ENCODE measurements at places on chromosomes 11 and 22.

DNA sequence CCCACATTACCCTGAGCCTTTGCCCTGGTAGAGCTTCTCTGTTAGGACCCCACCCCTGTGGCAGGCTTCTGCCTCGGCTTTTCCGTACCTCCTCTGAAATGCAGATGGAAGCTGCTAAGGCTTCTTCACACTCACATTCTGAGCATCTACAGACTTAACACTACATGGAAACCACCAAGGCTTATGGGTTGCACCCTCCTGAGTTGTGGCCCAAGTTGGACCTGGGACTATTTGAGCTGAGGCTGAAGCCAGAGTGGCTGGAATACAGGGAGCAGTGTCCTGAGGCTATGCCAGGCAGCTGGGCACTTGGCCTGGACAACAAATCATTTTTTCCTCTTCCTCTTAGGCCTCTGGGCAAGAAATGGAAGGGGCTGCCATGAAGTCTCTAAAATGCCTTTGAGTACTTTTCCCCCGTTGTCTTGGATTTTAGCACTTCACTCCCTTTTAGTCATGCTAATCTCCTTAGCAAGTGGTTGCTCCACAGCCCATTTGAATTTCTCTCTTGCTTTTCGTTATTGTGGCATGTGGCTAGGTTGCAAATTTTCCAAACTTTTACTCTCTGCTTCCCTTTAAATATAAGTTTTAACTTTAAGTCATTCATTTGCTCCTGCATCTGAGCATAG, 114.8 kb upstream of the FIBIN start:
- DNase-seq: no peak

DNA sequence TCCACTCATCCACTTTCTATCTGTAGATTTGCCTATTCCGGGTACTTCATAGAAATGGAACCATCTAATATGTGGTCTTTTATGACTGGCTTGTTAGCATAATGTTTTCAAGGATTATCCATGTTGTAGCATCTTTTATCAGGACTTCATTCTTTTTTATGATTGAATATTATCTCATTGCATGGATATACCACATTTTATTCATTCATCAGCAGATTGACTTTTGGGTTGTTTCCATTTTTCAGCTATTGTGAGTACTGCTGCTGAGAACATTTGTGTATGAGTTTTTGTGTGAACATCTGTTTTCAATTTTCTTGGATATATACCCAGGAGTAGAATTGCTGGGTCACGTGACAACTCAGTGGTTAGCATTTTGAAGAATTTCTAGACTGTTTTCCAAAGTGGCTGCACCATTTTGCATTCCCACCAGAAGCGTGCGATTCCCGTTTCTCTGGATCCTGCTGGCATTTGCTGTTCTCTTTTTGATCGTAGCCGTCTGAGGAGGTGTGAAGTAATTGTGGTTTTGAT, 8.9 kb downstream of the DERL3 start:
- DNase-seq: peak; percentile 95

DNA sequence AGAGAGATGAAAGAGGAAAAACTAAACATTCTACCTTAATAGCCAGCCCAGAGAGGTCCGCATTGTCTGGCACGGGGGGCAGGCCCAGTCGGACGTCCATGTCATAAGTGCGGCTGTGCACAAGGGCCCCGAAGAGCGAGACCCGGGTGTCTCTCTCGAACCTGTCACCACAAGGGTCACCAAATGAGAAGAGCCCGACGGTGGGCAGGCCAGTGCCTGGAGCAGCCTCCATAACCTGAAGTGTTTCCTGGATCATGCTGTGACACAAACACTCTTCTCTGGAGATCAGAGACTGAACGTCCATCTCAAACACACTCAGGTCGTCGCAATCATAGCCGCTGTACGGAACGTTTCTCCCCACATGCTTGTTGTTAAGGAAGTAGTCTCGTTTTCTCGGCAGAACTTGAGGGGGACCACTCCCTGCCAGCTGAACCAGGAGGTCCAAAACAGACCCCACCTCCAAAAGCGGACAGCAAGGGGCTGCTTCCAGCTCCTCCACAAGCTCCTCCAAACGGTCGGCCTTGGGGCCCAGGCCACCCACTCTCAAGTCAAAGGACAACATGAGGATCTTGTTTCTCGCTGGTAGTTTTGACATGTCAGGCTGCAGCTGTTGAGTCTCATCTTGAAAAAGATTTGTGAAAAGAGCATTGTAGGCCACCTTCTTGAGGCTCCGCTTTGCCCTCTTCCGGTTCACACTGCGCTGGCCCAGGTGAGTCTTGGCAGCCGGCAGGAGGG, 971 bp downstream of the TUBGCP6 start:
- DNase-seq: no peak

DNA sequence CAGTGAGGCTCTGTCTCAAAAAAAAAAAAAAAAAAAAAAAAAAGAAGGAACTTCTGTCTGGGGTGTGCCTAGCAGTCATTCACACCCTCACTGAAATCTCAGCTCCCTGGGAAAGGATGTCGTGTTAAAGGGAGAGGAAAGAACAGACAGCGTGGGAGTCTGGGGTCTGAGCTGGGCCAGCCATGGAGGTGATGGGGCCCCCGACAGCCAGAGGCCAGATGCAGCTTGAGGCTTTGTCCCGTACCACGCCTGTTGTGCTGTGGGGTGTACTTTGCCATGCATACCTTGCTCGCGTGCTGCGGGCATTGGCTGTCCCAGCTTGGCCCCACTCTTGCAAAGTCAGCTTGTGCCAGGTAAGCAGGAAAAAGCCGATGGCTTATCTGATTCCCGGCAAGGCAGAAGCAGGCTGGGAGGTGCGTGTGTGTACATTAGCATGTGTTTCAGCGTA, 4.6 kb downstream of the SYT12 start:
- DNase-seq: no peak

- DNase-seq: peak; percentile 92
These were observed 3.8 kb downstream of the SMTN start for GRCh38 chr22:31084811-31085492.

DNA sequence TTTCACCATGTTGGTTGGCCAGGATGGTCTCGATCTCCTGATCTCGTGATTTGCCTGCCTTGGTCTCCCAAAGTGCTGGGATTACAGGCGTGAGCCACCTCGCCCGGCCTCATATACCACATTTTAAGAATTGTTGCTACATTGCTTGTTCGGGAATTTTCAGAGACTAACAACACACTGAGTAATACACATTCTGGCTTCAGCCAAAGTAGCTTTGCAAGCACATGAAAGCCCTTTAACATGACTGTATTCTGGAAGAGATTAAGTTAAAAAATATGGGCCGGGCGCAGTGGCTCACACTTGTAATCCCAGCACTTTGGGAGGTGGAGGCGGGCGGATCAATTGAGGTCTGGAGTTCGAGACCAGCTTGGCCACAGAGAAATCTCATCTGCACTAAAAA, 15.0 kb downstream of the CRTAM start:
- peak; percentile 21 for DNase-seq

- no peak for DNase-seq
These were observed 132.7 kb upstream of the DDI1 start for GRCh38 chr11:103903621-103904323.

DNA sequence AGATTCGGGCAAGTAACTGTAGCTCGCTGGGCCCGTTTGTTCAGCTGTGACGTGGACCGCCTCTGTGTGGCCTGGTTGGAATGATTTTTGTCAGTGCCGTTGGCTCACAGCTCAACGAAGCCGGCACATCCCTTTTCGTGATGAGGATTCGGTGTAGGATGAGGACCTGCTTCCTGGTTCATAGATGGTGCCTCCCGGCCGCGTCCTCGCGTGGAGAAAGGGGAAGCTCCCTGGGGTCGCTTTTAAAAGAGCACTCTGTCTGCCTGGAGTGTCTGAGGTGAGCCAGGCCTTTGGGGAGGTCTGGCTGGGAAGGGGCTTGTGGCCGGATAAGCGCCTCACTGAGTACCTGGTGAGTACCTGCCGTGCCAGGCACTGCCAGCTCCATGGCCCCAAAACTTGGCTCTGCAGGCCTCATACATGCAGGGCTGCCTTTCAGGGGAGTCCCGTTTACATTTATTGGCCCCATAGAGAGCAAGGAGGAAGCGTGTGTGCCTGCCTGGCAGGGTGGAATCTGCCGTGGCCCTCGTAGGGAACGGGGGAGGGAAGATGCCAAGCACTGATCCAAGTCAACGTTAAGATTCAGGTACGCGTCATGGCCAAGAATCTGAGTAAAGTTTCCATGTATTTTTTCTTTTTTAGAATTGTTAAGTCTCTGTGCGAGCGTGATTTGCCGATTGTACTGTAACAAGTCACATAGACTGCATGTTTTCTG, 88.4 kb downstream of the ARHGAP8 start:
- no peak for DNase-seq

- peak; percentile 97 for DNase-seq
These were observed 476.9 kb downstream of the MIAT start for GRCh38 chr22:27134315-27134701.

- no peak for DNase-seq
These were observed 48.5 kb upstream of the VPREB1 start for GRCh38 chr22:22196018-22196533.

- no peak for DNase-seq
These were observed 78.5 kb downstream of the MRTFA start for GRCh38 chr22:40557972-40558371.

GRCh38 chr11:126339863-126340434, 15.5 kb upstream of the ST3GAL4 start:
- no peak for DNase-seq

DNA sequence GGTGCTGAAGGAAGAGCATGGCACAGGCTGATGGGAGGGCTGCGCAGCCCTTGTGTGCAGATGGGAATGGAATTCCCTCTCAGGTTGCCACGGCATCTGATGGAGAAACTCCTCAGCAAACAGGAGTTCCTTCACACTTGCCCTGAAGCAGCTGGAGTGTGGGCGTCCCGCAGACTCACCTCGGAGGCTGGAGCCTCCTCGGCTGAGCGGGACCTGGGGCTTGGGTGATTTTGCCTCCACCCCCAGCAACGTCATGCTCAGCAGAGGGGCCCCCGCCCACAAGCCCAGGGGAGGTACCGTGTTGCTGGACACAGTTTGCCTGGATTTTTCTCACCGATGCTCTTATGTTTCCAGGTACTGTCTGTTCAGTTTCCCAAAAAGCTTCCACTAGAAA, 63.4 kb downstream of the MYO7A start:
- DNase-seq: no peak

GRCh38 chr11:19889531-19889930, 176.9 kb downstream of the NAV2 start:
- peak; percentile 90 for DNase-seq

DNA sequence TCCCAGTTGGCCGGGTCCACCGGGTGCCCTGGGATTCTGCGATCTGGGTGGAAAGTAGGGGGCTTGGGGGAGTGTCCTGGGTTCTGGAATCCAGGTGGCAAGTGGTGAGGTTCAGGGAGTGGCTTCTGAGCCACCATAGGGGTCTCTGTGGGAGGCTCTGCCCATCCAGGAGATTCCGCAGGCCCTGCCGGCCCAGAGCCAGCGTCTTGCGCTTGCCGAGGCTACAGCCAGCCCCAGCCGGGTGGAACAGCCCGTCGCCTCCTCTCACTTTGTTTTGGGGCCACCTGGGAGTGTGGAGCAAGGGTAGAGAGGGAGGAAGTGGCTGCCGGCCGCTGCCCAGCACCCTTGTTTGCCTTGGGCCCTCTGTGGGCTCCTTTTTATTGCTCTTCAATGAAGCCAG, 60.6 kb upstream of the PPP6R3 start:
- no peak for DNase-seq

DNA sequence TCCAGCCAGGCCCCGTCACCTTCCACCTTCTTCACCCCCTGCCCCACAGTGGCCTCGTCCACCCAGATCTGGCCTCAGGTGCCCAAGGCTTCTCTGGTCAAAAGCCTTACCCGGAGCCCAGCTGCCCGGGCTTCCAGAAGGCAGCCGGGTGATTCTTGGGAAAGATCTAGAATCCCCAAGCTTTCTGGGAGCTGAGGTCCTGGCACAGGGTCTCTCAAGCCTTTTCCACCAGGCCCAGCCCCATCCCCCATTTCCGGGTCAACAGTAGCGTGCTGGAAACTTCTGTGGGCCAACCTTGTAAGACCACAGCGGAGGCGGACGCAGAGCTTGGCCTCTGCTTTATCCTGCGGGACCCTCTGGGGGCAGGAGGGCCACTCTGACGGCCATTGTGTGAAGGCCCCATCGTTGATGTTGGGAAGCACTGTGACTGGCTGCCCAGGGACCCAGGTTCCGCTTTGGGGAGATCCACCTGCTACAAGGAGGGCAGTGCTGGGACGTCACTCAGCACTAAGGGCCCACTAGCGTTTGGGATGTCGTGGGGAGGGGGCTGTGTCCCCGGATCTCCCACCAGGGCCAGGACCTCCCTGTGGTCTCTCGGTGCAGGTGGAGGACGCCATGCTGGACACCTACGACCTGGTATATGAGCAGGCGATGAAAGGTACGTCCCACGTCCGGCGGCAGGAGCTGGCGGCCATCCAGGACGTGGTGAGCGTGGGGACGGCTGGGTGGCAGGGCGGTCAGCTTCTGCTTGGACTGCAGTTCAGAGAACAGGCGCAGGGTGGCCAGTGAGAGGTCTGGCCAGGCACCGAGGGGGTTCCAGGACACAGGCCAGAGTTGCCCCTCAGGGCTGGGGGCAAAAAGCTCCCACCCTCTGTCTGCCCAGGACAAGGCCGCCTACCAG, 11.5 kb downstream of the TSPAN32 start:
- no peak for DNase-seq

DNA sequence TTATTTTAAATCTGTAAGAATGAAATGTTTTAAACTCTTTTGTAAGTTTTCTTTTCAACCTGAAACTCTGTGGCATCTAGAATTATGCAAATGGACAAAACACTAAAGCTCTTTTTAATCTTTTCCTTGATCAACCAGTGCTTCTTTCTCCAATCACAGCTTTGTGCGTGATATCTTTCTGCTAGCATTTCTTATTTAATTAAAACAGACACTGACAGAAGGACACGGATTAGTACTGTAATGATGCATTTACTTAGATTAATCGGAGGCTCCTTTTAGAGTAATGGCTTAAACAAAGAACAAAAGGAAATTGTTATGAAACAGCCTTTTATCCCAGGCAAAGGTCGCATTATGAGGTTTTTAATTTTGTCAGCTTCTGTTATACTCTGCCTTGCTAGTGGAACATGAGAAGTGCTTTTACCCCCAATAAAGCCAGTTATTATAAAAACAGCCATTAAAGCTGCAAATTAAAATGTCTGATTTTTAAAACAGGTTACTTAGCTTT, 48.5 kb upstream of the SOX6 start:
- DNase-seq: no peak

DNA sequence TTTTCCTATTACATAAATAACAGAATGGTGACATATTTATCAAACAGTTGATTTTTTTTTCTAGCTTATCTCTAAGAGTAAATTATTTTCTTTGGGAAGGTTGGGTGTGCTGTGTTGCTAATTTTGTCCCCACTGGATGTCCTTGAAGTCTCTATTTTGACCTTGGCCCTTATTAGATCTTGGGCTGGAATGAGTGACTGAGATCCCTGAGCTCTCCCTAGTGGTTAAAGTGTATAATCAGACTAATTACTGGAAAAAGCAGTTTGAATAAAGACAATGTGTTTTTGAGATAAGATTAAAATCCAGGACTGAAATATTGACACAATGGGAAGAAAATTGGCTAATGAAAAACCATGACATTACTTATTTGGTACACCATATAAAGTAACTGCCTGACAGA, 56.1 kb downstream of the AASDHPPT start:
- DNase-seq: no peak

GRCh38 chr11:35856756-35857155, 87.1 kb upstream of the LDLRAD3 start:
- DNase-seq: no peak
